Stimulated activated naive CD4-positive, alpha-beta T cell (primary cell): ENCODE measurements at places on chromosomes 4 and X.
A peak's percentile ranks its signal among the peaks of the same experiment; 100 is the strongest.

GRCh38 chr4:30716681-30717207, 3.4 kb upstream of the PCDH7 start:
- no peak for DNase-seq

DNA sequence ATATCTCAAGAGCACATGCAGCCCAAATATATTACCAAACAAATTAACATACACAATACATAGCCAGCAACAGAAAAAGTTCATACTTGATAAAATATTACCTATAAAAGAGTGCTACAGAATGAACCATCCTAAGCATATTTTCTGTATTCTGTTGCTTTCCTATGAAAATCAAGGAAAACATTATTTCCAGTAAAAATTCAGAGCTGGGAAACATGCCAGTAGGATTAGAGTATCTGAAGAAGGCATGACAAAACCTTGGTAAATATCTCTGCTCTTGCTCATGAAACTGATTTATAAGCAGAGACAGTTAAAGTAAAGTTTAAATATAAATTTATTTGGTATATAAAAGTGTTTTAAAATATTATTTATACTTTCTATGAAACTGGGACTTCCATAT, 599.7 kb downstream of the ARAP2 start:
- no peak for DNase-seq

GRCh38 chr4:92060333-92060732, 243.4 kb upstream of the GRID2 start:
- no peak for DNase-seq

GRCh38 chr4:73814679-73815078, 21.8 kb upstream of the CXCL6 start:
- no peak for DNase-seq

GRCh38 chr4:55475394-55476243, 71.1 kb downstream of the CLOCK start:
- no peak for DNase-seq

DNA sequence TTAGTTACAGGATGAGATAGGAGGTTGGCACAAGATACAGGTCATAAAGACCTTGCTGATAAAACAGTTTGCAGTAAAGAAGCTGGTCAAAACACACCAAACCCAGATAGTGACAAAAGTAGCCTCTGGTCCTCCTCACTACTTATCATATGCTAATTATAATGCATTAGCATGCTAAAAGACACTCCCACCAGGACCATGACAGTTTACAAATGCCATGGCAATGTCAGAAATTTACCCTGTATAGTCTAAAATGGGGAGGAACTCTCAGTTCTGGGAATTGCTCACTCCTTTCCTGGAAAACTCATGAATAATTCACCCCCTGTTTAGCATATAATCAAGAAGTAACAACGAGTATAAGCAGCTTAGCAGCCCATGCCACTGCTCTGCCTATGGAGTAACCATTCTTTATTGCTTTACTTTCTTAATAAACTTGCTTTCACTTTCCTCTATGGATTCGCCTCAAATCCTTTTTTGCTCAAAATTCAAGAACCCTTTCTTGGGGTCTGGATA, 1254.4 kb downstream of the PCDH7 start:
- no peak for DNase-seq

DNA sequence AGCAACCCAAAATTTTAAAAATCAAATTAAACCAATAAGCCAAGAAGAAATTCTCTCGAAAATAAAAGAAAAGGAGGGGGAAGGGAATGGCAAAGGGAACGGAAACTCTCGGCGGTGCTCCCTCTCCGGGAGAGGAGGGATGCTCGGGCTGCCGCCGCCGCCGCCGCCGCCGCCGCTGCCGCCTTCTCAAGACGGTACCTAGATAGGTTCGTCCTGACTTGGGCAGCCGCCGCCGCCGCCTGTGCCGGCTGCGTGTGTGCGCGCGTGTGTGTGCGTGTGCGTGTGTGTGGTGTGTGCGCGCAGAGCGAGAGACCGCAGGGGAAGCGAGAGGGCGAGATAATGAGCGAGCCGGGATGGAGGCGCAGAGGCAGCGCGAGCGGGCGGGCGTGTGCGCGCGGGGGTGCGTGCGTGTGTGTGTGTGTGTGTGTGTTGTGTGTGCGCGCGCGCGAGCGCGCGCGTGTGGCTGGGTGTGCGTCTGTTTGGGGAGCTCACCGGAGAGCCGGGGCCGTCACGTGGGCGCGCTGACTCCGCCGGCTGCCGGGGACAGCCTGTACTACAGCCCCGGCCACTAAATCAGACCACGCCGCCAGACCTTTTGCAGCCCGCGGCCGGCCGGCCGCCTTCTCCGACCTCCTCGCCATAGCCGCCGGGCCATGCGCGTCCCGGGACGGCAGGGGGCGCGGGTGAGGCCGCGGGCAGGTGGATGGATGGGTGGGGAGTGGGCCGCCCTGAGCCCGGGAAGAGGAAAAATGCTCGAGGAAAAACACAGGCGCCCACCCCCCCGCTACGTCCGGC, 111.6 kb downstream of the DHX15 start:
- peak; percentile 67 for DNase-seq

DNA sequence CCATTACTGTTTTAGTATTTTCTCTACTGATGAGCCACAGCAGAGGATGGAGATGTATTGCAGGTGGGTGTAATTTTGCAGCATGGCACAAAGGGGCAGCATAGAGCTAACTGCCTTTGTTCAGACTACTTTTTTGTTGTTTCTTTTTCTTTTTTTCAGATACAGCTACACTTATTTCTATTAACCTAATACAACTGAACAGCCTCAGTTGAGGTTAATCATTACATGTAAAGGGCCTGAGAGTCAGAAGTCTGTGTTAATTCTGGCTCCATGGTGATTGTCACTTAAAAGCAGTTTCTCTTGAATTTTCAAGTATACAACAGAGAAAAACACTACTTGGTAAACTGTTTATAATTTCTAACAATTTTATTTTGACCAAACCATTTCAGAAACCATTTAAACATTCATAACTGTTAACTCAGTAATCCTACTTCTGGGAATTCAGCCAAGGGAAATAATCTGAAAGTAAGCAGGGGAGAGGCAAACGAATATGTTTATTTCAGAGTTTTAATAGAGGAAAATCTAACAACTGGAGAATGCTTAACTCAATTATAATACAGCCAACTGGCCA, 13.9 kb upstream of the PPEF2 start:
- DNase-seq: no peak

- no peak for DNase-seq
Measured at GRCh38 chrX:110588853-110589252, 206.8 kb downstream of the CHRDL1 start.
